ENCODE measurements at places on chromosomes 2 and 18.

DNA sequence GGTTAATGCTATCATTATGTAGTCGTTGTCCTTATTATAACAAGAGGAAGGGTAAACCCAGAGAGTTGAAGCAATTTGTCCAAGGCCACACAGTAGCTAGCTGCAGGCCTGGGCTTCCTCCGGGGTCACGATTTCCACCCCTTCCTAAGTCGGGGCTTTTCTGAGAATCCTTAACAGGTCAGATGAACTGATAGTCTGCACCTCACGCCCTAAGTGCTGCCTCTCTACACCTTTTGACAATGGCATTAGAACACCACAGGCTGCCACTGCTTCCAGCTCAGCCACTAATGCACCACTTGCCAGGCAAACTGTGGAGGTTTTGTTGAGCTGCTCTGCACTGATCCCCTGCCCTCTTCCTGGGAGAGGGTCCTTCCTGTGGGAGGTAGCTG lies 37.7 kb downstream of the FOSL2 start:
- DNase-seq: no peak

- DNase-seq: no peak
Observed at GRCh38 chr2:231957913-231958763, 3.4 kb upstream of the DIS3L2 start.

- DNase-seq: no peak
Observed at GRCh38 chr2:207181526-207182274, 16.0 kb upstream of the KLF7 start.

GRCh38 chr18:50201476-50202018 lies 6.6 kb upstream of the MYO5B start:
- no peak for DNase-seq

DNA sequence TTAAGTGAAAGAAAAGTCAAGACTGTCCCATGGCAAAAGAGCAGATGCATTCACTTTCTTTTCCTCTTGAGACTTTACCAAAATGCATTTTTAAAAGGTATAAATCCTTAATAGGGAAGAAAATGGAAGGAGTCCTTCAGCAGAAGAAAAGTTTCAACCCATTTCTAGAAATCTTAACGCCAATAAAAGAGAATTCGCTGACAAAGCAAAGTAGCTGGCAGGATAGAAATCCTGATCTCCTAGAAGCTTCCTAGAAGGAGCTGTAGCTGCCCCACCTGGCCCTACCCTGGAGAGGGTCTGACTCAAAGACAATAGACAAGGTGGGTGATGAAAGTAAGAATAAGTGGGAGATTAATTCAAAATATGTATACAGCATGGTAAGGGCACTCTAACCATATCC lies 144.9 kb upstream of the PKDCC start:
- no peak for DNase-seq

DNA sequence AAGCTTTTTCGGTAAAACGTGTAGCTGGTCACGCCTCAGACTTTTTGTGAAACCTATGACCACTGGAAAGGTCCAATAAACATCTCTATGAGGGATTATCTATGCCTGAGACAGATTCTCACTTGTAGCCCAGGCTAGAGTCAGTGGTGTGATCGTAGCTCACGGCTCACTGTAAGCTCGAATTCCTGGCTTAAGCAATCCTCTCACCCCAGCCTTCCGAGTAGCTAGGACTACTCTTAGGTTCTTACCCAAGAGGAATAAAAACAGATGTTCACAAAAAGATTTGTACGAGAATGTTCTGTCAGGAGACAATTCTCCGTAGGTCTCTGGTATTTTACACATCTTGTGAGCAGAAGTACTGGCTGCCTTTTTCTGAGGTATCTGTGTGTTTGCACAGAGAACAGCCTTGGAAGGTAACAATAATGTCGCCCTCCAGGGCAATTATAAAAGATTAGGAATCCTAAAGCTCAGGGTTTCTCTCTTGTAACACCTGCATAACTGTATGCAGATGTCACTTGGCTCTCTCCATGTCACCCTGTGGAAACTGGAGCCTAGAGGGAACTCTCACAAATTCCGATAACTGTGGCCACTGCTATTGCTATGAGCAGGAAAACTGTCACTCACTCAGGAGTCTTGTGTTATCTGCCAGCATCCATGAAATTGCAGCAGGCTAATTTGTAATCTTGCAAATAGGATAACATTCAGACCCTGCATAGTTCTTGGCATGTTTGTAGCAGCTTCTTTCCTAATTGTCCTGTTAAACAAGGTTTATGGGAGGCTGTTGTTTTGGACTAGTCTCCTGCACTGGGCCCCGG lies 25.5 kb upstream of the RALBP1 start:
- DNase-seq: no peak

GRCh38 chr2:98895901-98896300 lies 40.1 kb downstream of the CRACDL start:
- no peak for DNase-seq

DNA sequence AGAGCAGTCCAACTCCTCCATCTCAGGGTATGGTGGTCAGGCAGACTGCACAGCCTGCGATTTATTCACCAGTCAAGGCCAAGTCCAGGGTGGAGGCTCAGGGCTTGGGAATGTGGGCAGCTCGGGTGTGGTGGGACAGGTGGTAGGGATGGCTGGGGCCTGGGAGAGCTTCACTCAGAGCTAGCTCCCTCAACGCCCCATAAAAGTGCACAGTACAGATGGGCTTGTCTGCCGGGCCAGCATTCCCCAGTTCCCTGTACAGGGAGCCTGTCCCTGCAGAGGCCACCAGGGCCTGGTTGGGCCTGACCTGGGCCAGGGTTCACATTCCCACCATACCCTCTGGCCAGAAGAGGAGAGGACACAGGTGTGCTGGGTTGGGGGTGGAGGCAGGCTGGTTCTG lies 49.2 kb upstream of the OTOS start:
- DNase-seq: no peak

DNA sequence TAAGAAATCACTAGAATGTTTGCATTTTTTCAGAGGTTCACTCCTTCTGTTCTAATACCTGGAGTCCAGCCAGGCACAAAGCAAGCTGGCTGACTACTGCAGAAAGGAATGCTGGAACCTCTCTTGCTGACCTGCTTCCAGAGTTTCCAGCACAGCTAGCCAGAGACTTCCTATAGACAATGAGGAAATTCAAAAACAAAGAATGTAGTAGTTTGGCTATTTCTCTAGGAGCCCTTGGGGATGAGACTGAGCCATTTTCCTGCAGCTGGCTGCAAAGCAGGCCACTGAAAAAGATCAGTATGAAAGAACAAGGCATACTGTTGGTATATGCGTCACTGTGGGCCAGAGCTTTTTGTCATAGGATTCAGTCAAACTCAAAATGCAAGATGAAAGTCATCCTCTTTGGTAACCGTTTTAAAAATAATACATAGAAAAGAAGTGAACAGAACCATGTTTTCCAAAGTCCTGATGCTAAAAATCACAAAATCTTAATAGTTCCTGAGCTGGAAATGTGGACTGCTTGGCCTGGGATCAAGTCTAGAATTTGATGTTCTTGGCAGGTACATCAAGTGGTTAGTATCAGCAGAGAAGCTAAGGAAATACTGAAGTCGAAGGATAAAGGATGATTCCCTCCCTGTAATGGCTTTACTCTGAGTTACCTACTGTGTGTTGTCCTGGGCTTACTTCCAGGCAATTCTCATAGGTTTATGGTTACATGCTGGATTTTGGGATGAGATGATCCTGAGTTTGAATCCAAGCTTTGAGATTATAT lies 9.0 kb upstream of the DSEL start:
- peak; percentile 10 for DNase-seq

DNA sequence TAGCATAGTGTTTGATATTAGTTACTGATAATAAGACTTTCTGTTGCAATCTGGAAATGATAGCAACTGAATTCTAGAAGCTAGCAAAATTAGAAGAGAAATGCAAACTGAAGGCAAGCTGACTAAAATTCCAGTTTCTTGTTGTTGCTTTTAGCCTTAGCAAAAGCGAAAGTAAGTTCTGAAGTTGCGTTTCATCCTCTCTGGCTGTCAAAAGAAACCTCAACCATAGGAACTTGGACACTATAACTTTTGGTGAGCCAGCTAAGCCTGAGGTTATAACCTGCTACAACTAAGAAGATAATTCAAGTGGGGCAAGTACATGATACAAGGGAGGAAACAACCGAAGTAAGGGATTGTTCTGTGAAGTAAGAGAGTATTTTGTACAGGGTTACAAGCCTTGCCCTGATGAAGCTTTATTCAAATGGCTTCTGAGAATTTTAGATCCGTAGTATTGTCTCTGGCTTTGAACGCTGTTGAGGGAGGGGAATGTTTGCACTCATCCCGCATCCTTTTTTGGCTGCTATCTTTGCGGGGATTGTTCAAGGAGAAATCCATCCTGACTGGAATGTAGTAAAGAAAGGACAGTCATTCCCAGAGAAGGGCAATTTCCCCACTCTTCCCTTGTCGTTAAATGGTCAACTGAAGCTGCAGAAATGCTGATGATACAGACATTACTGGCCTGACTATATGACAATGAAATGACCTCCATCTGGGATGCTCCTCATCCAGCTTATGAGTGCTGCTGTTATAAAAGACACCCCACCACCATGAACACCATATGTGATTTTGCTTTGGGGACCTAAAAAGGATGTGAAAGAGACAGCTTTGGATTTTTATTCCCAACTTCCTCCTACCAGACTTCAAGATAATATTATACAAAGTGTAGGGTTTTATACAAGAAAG lies 7.0 kb upstream of the TMX3 start:
- DNase-seq: no peak

GRCh38 chr18:48797841-48798255 lies 152.9 kb downstream of the SMAD7 start:
- DNase-seq: peak; percentile 69

DNA sequence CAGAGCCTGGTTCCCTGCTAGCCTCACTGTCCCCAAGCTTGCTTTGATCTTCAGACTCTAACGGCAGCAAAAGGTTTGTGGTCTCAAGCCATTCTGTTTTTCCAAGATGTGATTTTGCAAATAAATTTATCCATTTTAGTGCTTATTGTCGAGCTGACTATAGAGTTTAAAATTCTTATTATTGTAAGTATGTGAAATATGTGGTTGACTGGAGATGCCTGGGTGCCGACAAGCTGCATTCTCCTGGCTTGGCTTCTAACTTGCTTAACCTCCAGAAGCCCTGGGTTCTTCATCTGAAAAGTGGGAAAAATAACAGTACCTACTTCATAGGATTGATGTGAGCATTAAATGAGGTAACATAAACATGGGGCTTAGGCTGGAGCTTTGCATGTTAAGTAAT lies 9.9 kb upstream of the EDAR start:
- no peak for DNase-seq

DNA sequence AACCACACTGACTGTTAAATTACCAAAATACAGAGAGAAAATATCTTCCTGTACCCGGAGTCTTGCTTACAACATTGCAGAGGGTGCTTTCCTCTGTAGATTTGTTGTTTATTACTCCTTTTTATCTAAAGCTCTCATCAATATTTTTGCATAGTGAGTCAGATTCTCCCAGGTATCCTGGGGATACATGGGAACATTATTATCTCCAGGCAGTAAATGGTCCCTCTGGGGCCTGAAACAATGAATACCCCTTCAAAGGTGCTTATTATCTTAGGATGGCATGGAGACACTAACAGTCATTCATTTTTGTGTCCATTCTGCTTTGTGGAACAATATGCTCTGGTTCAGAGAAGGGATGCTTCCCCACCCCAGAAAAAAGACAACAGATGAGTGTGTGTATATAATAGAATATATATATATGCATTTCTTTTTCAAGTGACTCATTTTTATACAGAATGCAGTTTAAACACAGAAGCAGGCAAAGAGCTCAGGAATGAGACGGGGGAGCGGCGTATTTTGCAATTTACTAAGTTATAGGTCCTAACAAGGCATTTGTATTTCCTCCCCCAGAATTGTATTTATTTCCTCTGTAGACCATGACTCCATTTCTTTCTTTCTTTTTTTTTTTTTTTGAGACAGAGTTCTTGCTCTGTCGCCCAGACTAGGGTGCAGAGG lies 424.8 kb upstream of the ZEB2 start:
- DNase-seq: no peak

DNA sequence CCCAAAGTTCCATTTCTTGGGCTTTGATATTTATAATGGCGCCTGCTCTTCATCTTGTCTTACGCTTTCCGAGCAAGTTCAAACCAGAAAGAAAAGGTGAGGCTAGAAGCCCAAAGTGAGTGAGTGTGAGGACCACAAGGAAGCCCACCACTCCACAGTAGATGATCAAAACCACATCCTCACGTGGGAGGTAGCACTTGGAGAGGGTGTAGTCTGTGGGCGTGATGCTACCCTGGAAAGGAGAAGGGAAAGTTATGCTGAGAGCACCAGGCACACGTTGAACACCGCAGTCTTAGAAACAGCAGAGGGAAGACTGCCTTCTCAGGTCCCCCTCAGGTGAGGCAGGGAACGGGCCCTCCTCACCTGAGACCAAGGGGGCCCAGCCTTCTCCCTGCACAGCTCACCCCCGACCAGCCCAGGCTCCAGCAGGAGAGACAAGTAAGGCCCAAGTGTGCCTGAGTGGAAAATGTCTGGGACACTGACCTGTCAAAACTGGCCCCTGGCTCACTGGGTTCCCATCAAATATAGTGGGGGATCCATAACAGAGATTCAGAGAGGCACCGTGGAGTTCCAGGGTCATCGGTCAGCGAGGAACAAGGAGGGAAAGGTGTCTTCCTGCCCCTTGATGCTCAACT lies 23.6 kb downstream of the MPPE1 start:
- no peak for DNase-seq

GRCh38 chr2:220001751-220002150 lies 374.3 kb downstream of the SLC4A3 start:
- no peak for DNase-seq

DNA sequence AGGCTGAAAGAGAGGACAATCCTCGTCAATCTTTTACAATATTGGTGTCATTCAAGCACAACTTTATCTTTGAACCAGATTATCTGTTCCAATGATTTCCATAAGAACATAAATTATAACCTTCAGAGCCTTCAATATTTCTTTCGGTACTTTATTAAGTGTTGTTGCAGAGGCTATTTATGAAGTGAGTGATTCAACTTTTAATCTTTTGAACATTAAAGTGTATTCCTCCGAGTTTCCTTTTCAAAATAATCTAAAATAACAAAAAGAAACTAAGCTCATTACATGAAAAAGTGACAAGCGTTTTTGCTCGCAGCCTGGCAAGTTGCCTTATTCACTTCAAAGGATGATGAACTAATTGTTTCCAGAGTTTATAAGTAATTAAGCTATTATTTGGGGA lies 149.0 kb downstream of the MEIS1 start:
- no peak for DNase-seq

- no peak for DNase-seq
Observed at GRCh38 chr2:134272806-134273205, 18.9 kb downstream of the MGAT5 start.

DNA sequence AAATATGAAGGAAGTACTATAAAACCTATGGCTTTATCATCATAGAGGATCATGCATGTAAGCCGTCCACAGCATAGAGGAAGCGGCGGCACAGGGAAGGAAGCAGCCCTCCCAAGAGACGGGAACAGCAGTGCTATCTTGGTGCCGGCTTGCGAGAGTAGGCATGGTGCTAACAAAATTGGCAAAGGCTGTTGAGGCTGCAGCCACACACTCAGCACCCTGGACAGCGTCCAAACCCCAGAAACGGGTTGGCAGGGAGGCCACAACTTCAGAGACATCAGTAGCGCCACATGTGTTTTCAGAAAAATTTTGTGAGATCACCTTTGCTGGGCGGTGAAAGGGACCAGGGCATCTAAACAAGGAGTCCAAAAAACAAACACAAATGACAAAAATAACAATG lies 37.7 kb downstream of the NETO1 start:
- no peak for DNase-seq

Measured in cerebellar nuclear complex (tissue), 1 donor.